CD4-positive, alpha-beta T cell treated with Interleukin-4 for 1 hour (primary cell): ENCODE measurements at places on chromosomes 13 and 19.

GRCh38 chr13:52070929-52071523, 46.5 kb downstream of the UTP14C start:
- no peak for DNase-seq

GRCh38 chr19:18478545-18479311, 40.8 kb upstream of the ISYNA1 start:
- peak; percentile 63 for DNase-seq

- DNase-seq, result no peak
Observed at GRCh38 chr19:44649578-44650145, 6.0 kb downstream of the PVR start.

GRCh38 chr13:97413694-97414093, 20.3 kb upstream of the RAP2A start:
- no peak for DNase-seq

DNA sequence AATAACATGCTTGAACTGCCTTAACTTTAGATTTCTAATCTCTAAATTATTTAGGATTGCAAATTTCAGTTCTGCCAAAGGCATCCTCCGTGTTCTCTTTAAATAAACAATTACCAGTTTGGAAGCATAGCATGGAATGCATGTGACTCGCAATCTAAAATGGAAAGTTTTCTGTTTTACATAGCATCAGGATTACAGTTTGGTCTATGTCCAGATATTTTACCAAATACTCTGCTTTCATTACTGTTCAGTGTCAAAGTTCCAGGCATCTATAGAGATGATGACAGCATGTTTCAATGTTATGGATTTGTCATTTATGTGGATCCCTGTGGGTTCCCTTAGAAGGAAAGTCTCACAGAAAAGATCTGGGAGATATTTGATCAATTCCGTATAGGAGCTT, 16.8 kb downstream of the FLT1 start:
- no peak for DNase-seq

- no peak for DNase-seq
Observed at GRCh38 chr19:30376826-30377425, 4.7 kb downstream of the ZNF536 start.

DNA sequence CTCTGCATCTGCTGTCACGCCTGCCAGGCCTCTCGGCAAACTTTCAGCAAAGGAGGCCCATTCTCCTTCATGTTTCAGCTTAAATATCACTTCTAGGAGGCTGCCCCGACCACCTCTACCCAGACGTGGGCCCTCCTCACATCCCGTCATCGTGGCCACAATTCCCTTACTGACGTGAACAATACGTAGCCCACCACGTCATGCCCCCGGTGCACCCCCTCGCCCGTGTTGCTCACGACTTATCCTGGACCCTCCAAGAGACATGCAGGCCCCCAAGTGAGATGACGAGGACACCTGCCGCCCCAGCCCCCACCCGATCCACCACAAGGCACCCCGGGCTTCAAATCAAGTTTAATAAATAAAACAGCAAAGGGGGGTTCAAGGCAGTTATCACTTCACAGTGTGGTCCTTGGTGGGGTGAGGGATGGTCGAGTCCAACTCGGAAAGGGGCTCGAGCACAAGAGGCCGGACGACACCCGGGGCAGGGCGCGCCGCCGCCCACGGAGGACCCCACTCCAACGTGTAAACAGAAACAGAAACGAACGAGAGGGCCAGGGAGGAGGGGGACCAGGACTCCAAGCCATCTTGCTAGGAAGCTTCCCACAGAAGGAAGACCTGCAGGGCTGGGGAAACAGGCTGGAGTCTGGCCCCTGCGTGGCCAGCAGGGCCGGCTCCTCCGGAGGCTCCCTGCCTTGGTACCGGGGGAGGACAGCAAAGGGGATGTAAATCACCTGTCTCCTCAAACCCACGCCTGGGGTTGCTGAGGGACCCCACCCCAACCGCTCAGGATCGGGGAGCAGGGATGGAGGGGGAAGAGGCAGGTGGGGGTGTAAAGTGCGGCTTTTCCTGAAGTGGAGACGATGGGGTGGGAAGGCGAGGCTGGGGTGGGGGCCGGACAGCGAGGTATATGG, 14.3 kb upstream of the PLPP2 start:
- no peak for DNase-seq

DNA sequence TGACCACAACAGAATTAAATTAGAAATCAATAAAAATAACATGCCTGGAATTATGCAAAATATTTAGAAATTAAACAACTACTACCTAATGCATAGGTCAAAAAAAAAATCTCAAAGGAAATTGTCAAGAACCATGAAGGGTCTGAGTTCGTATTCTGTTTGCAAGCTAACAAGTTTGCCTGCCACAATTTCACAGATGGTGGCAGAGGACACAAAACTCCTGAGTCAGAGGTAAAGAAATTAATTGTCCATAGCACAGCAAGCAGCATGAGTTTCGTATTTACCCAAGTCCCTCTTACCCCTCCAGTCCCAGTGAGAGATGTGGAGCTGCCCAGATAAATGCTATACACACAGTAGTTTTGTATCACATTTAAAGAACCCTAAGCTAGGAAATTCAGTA, 675.9 kb downstream of the UQCRFS1 start:
- no peak for DNase-seq

DNA sequence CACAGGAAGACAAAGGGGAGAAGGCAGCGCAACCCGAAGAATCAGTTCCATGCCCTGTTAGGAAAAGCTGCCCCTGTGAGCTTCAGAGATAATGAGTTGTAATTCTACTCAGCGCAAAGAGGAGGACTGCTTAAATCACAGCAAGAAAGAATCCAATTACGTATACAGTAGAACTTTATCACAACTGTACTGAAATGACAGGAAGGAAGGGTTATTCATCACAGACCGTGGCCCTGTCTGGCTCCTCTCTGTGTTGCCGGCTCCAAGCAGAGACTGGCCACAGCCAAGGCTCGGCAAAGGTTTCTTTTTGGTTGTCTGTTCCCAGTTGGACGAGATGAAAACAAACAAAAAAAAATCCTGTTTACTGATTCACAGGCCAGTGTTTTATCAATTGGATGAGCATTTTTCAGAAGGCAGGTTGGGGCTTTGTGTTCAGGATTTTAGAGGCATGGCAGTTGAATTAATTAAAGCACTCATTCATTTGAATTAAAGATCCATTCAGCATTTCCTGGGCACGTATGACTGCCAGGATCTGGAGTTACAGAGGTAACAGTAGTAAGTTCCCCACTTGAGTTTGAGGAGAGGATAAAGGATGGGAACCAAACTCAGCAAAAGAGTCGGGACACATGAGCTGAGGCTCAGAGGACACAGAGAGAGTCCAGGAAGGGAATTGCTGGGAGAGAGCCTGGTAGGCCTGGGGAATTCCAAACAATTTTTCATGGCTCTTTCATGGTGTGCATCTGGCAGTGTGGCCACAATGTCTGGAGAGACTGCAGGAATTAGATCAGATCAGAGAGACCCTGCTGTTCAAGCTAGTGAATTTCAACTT, 341.0 kb downstream of the DNAJC15 start:
- DNase-seq, result no peak

- DNase-seq, result peak; percentile 36
Observed at GRCh38 chr13:20702915-20703779, at the start of gene IL17D. Gene IL17D, plus strand, starts transcription at chr13:20703699. Its CDS starts 303 bp downstream, at chr13:20704002.

DNA sequence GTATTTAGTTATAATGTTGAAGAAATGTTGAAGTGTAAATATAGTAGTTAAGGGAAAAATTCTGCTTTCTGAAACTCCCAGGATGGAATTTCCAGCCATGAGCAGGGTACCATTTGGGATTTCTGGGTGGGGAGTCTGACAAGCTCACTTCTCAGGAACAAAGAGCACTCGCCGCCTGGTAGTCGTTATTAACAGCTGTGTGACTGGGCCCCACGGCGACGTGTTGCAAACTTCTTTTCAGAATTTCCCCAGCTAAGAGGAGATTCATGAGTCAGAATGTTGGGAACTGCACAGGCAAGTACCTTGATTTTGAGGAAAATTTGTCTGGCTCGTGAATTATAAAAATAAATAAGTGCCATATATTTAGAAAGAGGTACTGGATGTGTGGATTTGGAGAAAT, 103.7 kb downstream of the LACC1 start:
- no peak for DNase-seq

GRCh38 chr19:32646556-32646955, 28.4 kb downstream of the ANKRD27 start:
- DNase-seq, result no peak

DNA sequence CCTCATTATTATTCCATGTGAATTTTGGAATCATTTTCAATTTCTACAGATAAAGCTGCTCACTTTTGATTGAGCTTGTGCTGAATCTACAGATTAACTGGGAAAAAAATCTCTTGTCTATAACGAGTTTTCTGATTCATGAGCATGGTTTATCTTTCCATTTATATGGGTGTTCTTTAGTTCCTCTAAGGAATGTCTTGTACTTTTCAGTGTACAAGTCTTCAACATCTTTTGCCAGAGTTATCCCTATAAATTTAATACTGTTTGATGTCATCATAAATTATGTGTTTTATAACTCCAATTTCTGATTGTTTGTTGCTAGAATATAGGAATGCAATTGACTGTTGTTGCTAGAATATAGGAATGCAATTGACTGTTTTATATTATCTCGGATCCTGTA, 533.8 kb downstream of the OLFM4 start:
- DNase-seq, result no peak

- no peak for DNase-seq
Observed at GRCh38 chr13:44648392-44649103, 72.4 kb upstream of the TSC22D1 start.

GRCh38 chr19:3145909-3146676, 10.3 kb downstream of the GNA15 start:
- DNase-seq, result peak; percentile 51
